ENCODE measurements at places on chromosomes 2 and 18.

GRCh38 chr2:155190342-155190741 lies 491.8 kb downstream of the KCNJ3 start:
- DNase-seq = no peak

- DNase-seq = no peak
Measured at GRCh38 chr2:88517759-88518201, 65.3 kb upstream of the FOXI3 start.

DNA sequence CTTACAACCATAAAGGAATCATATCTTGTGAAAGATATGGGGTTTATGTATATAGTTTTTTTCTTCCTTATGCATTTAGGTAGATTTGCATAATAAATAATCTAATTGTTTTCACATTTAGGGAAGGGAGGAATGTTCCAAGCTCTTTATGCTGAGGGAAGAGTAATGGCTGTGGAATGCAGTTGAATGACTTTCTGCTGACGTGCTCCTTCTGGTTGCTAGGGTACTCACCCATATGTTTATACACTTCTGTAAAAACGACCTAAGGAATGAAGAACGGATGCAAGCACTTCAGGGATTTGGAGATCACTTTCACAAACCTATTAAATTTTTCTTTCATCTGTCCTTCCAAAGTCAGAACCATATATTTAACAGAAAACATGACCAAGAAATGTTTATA lies 29.2 kb upstream of the PPP4R1 start:
- DNase-seq = no peak

DNA sequence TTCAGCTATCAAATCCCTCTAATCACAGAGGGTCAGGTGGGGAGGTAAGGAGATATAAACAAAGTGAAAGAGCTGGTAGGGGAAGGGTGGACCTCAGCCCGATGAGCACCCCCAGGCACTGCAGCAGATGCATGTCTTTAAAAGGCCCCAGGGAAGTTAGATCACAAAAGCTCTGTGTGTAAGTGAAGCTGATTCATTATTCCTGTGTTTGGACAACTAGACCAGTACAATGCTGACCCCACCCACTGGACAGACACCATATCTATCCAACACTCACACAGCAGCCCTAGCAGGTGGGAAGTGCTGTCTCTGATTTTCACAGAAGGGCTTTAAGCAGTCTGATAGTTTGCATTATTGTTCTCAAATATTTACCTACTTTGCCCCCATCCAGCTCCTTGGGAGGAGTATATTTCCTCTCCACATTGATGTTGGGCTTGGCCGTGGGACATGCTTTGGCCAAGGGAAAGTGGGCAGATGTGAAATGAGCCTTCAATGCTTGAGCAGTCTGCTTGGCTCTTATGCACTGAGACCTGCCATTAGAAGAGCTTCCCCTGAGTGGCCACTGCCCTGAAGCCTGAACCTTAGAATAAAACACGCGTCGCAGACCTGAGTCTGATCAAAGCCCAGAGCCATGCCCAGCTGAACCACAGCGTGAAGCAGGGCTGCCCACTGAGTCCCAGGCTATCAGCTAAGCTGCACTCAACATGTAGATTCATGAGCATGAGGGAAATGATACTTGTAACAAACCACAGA lies 111.4 kb downstream of the COPS8 start:
- DNase-seq = no peak

DNA sequence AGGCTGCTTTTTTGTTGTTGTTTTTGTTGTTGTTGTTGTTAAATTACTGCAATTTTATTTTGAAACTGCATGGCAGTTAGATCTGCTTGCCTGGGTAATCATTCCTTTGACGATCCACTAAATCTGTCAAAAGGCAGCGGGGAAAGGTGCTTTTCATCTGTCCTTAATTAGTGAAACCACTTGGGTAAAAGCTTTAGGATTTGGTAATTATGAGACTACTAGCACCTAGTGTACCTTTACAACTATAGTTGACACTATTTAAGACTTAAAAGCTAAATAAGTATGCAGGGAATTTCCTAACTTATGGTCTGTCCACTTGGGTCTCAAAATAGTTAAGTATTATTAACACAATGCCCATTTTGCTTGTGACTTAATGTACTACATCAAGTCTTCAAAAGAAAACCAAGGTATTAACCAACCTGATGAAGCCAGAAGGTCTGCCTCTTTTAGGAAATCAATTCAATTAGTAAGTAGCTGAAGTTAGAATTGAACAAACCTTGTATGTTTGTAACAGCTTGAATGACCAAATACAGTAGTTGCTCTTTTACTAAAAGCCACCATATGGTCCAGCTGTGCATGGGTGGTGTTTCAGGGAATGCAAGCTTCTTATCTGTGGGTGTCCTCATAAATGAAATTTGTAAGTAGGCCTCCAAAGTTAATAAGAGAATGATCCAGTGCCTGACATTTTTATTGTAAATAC lies 44.8 kb downstream of the NAB1 start:
- no peak for DNase-seq

DNA sequence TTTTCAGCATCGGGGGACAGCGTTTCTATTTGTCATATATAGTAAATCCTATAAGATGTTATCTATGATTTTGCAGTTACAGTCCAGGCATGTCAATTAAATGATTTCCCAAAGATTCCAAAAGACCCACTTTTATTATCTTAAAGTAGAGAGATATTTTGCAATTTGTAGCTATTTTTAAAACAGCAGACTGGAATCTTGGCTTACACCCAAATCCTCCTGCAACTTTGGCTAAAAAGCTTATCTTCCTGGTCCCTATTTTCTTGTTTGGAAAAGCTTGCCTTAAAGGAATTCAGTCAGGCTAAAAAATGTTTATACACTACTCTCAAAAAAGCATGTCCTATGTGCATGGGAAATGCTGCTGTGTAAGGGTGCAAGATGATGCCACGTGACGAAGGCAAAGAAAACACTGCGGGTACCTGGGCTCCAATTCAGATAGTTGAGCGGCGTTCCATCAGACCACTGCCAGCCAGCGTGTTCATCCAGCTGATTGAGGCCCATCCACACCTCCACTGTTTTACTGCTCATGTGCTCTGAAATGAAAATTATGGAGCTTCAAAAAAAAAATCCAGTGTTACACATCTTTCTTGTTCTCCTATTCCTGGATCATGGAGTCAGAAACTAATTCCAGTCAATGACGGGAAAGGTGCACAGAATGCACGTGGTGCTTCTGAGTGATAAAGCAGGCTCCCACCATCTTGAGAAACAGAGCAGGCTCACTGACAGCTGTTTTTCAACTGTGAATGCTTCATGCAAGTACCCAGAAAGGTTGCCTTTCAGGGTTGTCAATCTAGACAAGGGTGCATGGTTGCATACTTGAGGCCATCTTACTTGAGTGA lies 33.8 kb downstream of the PLA2R1 start:
- no peak for DNase-seq

- DNase-seq = no peak
Measured at GRCh38 chr2:120224735-120225548, 1.7 kb upstream of the TMEM185B start.

- no peak for DNase-seq
Measured at GRCh38 chr2:146950911-146951310, 893.9 kb upstream of the ACVR2A start.

GRCh38 chr2:156191527-156191926 lies 141.0 kb downstream of the NR4A2 start:
- DNase-seq = no peak

- no peak for DNase-seq
Measured at GRCh38 chr2:16481351-16481750, 184.3 kb downstream of the CYRIA start.

- DNase-seq = no peak
Measured at GRCh38 chr18:26429535-26430226, 118.7 kb downstream of the KCTD1 start.

DNA sequence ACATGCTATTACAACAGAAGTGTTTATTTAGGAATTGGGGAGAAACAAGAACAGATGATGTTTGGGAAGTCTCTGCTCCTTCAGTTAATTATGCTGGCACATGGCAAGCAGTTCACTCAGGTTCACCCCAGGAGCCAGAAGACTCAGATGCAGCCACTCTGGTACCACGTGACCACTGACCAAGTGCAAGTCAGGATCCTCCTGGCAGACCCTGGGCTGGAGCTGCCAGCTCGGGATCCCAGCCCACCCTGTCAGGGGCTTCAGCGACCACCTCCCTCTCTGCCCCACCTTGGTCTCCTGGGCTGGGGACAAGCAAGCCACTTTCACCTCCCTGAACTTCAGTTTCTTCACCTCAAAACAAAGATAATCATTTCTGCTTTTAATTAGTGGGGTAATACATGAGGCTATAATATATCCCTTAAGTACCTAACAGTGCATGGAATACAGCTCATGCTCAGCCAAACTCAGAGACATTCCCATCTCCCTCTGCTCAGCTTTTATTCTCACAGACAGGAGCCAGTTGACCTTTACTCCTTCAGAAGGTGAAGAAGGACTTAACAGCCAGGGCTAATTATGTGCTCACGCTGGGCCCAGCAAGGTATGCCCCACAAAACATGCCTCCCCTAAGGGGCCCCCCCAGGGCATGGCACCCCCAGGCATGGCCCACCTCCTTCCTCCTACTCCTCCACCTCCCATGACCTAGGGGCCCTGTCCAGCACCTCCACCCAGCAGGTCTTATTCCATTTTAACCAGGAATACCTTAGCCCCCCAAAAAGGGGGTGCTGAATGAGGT lies 11.8 kb downstream of the CRACDL start:
- DNase-seq = no peak

GRCh38 chr2:855177-855576 lies 95.5 kb upstream of the SNTG2 start:
- no peak for DNase-seq
